Cardiac muscle cell (in vitro differentiated cells and primary cell): ENCODE measurements at places on chromosomes 5 and 9. TPM values are rescaled to one million over a fixed set of nuclear protein-coding genes. Genes with fewer than 3 reads are reported as not detected.

The CTXN3 gene
- not detected in 2 replicates for total RNA-seq

The GALNT10 gene
- total RNA-seq, result 7.4 and 8.2 TPM in 2 replicates

The GRIN3A gene
- not detected in 2 replicates for total RNA-seq

The ACOT12 gene
- not detected in 2 replicates for total RNA-seq

The ZNF367 gene
- 2.5 and 3.0 TPM in 2 replicates for total RNA-seq

The GDNF gene
- not detected in 2 replicates for total RNA-seq

The PTPRD gene
- 181 and 287 TPM in 2 replicates for total RNA-seq
